CD4-positive, alpha-beta T cell treated with Interleukin-4 for 4 hours (primary cell): ENCODE measurements at places on chromosomes 3 and 15.

GRCh38 chr3:54733106-54734006, 194.5 kb downstream of the LRTM1 start:
- no peak for DNase-seq

GRCh38 chr3:30693470-30694120, 87.2 kb downstream of the TGFBR2 start:
- DNase-seq, result peak; percentile 74

GRCh38 chr3:86774082-86774691, 216.8 kb downstream of the VGLL3 start:
- DNase-seq, result no peak

GRCh38 chr3:179376474-179376873, 29.0 kb downstream of the MFN1 start:
- DNase-seq, result no peak

DNA sequence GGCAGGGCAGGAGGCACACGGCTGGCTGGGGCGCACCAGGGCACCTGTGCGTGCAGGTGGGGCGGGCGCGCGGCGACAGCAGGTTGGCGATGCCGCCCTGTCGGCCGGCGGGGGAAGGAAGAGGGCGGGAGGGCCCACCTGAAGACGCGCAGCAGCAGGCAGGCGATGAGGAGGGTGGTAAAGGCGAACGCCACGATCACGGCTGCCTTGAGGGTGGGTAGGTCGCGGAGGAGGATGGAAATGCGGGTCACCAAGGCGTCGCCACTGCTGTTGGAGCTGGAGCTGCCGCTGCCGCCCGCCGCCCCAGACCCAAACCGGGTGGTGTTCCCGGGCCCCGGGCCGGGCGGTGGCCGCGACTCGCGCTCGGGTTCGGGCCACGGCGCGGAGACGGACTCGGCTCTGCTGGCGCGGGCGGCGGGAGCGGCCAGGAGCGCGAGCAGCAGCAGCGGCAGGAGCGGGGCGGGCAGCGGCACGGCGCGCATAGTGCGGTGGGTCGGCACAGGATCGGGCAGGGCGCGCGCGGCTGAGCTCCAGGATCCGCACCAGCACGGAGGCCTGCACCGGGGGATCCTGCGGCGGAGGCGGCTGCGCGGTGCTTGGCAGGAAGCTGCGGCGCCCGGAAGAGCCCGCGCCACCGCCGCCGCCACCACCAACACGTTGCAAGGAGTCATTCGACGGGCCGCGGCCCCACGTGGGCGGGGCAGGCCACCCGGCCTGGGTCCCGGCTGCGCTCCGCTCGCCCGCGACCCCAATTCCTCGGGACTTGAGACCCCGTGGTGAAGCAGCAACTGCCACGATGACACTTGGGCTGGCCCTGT, at the start of gene FAM174B:
FAM174B (minus strand) TSS at position 598 of the 818 bp plus-strand sequence.
- DNase-seq, result no peak

DNA sequence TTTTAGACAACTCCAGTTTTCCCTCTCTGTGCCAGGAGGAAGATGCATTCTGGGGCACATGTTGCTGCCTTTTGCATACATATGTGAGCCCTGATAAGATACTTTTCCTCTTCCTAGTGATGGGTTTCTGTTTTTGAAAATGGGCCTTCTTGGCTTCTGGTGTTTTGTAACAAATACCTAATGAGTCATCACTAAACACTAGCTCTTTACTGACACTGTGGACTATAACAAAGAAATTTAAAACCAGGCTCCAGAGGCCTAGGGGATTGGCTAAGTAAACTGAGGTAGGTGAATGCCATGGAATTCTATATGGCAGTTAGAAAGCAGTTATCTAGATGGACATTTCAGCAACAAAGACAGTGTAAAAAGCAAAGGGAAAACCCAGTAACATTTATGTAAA, 93.4 kb upstream of the NR2E3 start:
- no peak for DNase-seq

GRCh38 chr3:149395107-149396089, 17.9 kb upstream of the TM4SF1 start:
- DNase-seq, result no peak

DNA sequence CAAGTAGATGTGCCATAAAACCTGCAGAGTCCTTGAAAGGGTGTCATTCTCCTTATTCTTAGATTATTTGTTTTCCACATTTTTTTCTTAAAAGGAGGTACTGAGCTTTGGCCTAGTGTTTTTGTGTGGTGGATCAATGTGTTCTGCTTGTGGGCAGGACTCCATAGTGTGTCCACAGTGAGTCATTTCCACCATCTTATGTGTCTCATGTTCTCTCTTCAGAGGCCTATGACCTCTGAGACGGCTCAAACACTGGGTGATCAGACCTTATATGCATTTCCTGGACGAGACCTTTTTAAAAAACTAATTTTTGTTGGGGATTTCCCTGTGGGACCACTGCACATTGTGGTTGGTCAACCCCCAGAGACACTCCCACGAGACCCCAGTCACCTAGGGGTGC, 93.4 kb downstream of the CHCHD4 start:
- no peak for DNase-seq

GRCh38 chr15:93861956-93862741, 369.2 kb upstream of the MCTP2 start:
- DNase-seq, result no peak

DNA sequence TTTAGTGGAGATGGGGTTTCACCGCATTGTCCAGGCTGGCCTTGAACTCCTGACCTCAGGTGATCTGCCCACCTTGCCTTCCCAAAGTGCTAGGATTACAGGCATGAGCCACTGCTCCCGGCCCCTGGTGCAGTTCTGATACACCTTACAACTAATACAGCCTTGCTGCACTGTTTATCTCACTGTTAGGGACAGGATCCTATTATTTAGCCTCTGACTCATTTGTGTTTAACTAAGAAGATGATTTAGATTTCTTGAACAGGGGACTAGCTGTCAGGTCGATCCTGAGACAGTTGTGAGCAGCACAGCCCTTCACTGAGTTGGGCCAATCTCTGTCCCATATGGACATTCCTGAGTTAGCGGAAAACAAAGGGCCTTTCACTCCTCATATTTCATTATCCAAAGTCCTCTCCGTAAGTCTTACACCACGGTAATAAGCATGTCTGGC, 19.2 kb downstream of the GYG1 start:
- no peak for DNase-seq

DNA sequence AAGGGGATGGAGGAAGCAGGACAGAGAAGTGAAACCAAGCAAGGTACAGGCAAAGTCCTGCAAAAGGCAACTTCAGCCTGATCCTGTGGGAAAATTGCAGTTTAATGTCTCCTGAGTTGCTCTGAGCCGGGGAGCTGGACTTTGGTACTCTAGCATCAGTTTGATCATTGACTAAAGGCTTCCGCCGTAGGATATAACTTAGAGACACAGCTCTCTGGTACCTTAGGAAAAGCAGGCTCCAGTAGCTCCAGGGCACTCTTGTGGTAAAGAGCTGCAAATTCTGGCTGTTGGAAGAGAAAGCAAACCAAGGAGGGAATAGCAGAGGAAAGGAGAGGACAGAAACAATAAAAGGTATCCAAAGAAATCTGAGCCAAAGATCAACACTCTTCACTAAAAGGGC, 521.1 kb downstream of the PLOD2 start:
- no peak for DNase-seq

DNA sequence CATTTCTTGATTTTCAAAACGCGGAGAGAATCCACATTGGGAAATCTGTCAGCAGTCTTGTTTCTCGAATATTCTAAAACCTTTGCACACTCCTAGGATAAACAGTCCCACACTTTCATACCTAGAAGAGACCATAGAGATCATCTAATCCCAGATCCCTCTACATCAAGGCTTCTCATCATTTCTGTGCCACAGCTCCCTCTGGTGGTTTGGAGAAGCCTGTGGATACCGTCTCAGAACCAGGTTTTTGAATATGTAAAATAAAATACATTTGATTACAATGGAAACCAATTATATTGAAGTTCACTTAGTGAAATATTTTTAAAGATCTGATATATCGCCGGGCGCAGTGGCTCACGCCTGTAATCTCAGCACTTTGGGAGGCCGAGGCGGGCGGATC, 211.9 kb upstream of the GOLGA6L4 start:
- no peak for DNase-seq

DNA sequence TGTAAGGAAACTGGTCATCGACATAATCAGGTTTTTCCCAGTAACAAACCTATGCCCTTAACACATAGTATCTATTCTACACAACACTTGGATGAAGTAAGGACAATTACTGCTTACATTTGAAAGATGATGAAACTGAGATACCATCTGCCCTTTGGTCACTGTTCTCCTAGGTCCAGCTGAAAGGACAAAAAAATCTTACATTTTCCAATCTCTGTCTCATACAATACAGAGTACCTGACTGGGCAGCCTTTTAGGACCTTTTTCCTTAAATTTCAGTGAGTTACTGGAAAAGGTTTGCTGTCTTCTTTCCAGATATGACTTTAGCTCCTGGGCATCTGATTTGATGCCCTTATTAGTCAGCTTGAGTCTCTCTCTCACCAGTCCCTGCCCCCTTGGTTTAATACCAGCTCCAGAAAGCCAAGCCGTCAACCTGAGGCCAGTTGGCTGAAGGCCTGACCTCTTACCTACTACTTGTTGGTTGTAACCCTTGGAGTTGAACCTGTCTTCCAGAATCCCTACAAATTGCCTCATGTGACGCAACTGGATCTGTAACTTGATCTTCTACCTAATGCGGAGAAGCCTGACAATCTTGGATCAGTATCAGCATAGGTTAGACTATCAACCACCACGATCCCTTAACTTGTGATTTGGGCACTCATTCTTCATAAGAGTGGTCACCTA, 355.3 kb upstream of the ZNF385D start:
- DNase-seq, result no peak

DNA sequence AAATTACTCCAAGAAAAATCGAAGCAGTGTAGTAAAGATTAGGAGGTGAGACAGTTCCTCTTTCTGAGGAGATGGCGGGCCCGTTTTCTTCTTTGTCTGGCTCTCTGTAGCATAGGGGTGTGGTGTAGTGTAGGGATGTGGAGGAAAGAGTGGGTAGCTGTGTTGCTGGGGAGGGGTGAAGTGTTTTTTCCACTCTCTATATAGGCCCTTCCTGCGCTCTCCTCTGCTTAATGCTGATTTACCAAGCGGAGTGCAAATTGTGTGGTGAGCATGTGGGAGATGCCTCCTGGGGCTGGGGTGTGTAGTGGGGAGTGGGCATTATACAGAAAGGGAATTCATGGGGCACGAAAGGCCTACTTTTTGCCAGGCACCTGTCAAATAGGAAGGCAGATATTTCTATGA, 94.9 kb downstream of the ST6GAL1 start:
- DNase-seq, result peak; percentile 69

DNA sequence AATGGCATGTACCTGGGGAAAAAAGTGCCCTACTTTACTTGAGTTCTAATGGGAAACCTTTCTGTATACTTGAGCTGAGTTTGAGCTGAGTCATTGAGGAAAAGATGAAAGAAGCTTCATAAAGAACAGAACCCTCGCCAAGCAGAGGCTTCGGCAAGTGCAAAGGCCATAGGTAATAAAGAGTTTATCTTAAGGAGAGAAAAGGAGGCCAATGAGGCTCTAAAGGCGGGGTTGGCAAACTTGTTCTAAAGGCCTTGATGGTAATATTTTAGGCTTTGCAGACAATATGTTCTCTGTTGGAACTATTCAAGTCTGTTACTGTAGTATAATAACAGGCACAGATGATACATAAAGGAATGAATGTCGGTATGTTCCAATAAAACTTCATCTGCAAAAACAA, 17.6 kb upstream of the TRAT1 start:
- DNase-seq, result no peak

DNA sequence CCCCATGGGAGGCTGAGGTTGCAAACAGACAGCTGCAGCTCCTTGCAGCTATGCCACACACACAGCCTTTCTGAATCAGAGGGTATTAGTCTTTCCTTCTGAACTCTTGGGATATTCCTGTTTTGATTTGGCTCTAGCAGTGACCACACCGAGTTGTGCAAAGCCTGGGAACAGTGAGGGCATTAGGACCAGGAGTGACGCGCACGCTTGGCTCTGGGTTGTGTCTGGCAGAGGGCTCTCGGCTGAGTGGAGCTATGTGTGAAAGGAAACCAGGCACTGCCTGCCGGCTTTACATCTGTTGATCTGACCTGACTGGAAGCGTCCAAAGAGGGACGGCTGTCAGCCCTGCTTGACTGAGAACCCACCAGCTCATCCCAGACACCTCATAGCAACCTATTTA, at the start of gene GALNT15:
GALNT15 (plus strand) TSS at position 292 of the 400 bp plus-strand sequence. CDS start 472 bp downstream, outside the sequence.
- DNase-seq, result no peak

DNA sequence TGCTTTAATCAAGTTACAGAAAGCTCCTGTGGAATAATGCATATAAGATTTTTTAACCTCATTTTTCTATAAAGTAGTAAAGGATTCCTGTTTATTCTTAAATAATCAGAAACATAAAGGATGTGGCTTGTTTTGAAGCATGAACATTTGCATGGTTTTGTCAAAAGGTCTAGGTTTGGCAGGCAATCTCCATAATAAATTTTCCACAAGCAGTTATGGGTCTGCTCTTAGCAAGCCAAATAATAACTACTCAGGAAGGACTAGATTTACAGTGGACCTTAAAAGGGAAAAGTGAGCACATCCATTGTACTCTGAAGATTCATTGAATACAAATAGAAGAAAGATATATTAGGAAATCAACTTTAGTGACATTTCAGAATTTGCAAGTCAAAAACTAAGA, 407.3 kb upstream of the CBLB start:
- DNase-seq, result no peak

GRCh38 chr15:63156086-63156710, 1.1 kb downstream of the RPS27L start:
- no peak for DNase-seq

- DNase-seq, result no peak
Measured at GRCh38 chr3:45345846-45346580, 42.4 kb upstream of the LARS2 start.

- DNase-seq, result no peak
Measured at GRCh38 chr3:115588201-115589115, 34.9 kb upstream of the GAP43 start.

GRCh38 chr3:88534534-88534933, 384.8 kb downstream of the C3orf38 start:
- no peak for DNase-seq

- DNase-seq, result no peak
Measured at GRCh38 chr15:78739996-78740903, 71.0 kb downstream of the ADAMTS7 start.

GRCh38 chr3:72721683-72722381, 126.4 kb downstream of the SHQ1 start:
- no peak for DNase-seq

- DNase-seq, result no peak
Measured at GRCh38 chr3:148643389-148643840, 54.3 kb upstream of the AGTR1 start.

GRCh38 chr3:10516544-10517452, 11.4 kb upstream of the ATP2B2 start:
- DNase-seq, result no peak

- DNase-seq, result no peak
Measured at GRCh38 chr3:136836511-136837156, 17.7 kb downstream of the SLC35G2 start.

- no peak for DNase-seq
Measured at GRCh38 chr3:188241072-188241471, 87.1 kb downstream of the LPP start.
